ENCODE measurements at places on chromosomes 7 and 10. TPM values are rescaled to one million over a fixed set of nuclear protein-coding genes. Genes with fewer than 3 reads are reported as not detected.

The GSTO2 gene
- 1.0 TPM for total RNA-seq

The TAS2R4 gene
- 0.33 TPM for total RNA-seq

The GIMAP2 gene
- total RNA-seq: 33.9 TPM

The WEE2 gene
- 0.11 TPM for total RNA-seq

The OPALIN gene
- not detected for total RNA-seq

The VWDE gene
- not detected for total RNA-seq

The HOXA10 gene
- 1.8 TPM for total RNA-seq

The LSM8 gene
- 43.8 TPM for total RNA-seq

The CYP3A4 gene
- not detected for total RNA-seq

The SP8 gene
- not detected for total RNA-seq

The IGF2BP3 gene
- 2.1 TPM for total RNA-seq

The ECHS1 gene
- 67.6 TPM for total RNA-seq

The OR2A12 gene
- not detected for total RNA-seq

The WAC gene
- 51.7 TPM for total RNA-seq

The ITIH5 gene
- 0.33 TPM for total RNA-seq

The PAPSS2 gene
- 218 TPM for total RNA-seq

The NRCAM gene
- total RNA-seq: 1.2 TPM

The TEX47 gene
- not detected for total RNA-seq

The MRM2 gene
- total RNA-seq: 11.5 TPM

The ZNF727 gene
- total RNA-seq: 0.26 TPM

The MAP3K8 gene
- total RNA-seq: 4.9 TPM

The CYP26C1 gene
- total RNA-seq: 1.4 TPM

The SPDYE11 gene
- total RNA-seq: not detected

The FAM221A gene
- total RNA-seq: 5.9 TPM

The AKR1C3 gene
- 438 TPM for total RNA-seq

The GRID2IP gene
- 0.09 TPM for total RNA-seq

The THSD7A gene
- total RNA-seq: 28.3 TPM

The OR2AE1 gene
- 0.11 TPM for total RNA-seq

The IFIT1B gene
- total RNA-seq: not detected

The COL17A1 gene
- total RNA-seq: under 0.01 TPM

The LIPF gene
- total RNA-seq: not detected

The DNAJC12 gene
- 1.3 TPM for total RNA-seq

The PNLIPRP1 gene
- not detected for total RNA-seq

The NOS3 gene
- total RNA-seq: 29.3 TPM

The PITRM1 gene
- total RNA-seq: 38.2 TPM

The THNSL1 gene
- 5.4 TPM for total RNA-seq

The CALHM1 gene
- total RNA-seq: not detected

The SFTPA1 gene
- not detected for total RNA-seq

The MYOZ1 gene
- total RNA-seq: not detected

The RBP4 gene
- total RNA-seq: not detected

The ACSL5 gene
- total RNA-seq: 59.6 TPM

The CLCN1 gene
- not detected for total RNA-seq

The EZH2 gene
- 8.0 TPM for total RNA-seq

The STMP1 gene
- total RNA-seq: 10.1 TPM

Measured in dermis lymphatic vessel endothelial cell (primary cell).